ENCODE measurements at places on chromosomes 1 and 21.

DNA sequence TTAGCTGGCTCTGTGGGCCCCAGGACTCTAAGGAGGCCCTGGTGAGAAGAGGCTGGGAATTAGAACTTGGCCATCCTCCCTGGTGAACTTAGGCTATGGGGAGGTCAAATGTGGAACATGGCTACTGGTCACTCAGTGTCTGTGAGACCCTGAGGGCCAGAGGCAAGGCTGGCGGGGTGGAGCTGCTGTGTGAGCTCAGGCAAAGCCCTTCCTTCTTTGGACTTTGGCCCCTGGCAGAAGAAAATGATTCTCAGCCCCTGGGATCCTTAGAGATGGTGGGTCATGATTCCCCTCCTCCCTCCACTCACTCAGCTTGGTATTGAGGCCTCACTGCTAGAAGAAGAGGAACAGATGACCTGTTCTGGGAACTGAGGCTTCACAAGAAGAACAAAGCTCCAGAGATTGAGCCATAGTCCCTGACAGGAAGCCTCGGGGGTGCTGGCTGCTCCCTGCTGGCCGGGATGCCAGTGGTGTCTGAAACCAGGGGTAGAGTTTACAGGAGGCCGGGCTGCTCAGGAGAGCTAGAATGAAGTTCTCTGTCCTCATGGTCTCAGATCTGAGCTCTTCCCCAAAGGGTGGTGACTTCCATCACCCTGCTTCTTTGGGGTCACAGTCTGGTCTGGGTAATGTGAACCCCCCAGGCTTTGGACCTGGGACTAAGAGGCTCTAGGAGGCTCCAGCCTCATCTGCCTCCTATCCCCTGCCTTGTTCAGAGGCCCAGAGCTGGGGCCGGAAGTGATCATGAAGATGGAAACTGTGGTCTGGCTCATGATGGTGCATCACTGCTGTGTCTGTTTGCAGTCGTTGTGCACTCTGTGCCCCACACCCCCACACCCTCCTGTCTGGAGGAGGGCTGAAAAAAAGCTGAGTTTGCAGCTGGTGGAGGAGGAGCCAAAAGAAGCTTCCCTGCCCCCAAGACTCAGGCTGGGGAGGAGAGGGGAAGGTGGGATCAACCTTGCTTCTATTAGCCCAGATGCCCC lies 905 bp downstream of the BTBD19 start:
- DNase-seq: no peak

DNA sequence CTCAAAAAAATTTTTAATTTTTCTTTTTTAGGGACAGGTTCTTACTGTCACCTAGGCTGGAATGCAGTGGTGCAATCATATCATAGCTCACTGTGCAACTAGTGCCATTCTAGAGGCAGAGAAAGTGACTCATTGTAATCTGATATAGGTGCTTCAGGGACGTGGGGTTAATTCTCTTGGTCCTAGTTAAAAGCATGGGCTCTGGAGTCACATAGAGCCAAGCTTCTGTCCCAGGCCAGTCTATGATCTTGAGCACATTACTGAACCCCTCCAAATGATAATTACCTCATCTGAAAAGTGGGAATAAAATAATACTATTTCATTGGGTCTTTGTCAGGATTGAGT lies 1.1 kb upstream of the ADIPOR1 start:
- DNase-seq: no peak

- DNase-seq: no peak
Measured at GRCh38 chr1:70475023-70475422, 64.0 kb downstream of the CTH start.

GRCh38 chr1:148362626-148363438 lies 120.3 kb downstream of the PPIAL4G start:
- DNase-seq: no peak

DNA sequence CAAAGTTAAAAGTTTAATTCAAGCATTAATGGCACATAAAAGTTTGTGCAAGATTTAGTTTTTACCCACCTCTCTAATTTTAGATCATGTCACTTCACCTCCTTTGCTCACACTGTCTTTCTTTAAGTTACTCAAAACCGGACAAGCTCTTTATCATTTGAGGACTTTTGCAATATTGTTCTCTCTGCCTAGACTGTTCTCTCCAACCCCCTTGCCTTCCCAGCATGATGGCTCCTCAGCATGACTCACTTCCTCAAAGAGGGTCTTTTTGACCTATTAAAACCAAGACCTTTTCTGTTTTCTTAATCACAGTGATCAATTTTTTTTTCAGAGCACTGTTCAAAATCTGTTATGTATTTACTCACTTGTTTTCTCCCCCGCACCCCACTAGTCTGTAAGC lies 61.3 kb downstream of the XKR8 start:
- no peak for DNase-seq

DNA sequence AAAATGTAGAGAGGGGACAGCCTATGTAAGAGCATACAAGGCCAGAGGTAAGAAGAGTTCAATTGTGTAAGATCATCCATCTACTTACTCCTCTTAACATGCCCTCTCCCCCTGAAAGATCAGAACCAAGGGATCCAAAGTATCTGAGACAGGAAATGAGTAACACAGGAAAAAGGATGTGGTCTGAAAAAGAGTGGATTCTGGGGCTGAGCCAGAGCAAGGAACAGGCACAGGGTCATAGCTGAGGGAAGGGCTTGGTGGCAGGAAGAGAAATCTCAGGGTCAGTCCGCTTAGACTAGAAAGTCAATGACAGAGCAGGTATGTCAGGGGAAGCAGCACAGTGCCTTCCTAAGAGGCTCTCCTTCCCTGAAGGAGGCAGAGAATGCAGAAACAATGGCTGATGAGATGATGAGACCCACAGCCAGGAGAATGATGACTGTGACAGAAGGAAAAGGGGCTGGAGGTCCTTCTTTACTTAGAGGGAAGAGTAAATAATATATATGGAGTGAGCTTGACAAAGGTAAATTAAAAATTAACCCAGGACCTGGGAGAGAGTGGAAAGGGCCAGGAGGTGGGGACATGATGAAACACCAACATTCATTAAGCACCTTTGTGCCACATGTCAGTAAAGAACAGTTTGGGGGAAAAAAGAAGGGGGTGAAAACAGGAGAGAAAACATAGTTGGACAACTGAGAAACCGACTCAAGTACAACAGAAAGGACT lies 26.2 kb upstream of the A3GALT2 start:
- peak; percentile 89 for DNase-seq

GRCh38 chr1:76677416-76678405 lies 189.6 kb upstream of the ST6GALNAC5 start:
- DNase-seq: no peak

DNA sequence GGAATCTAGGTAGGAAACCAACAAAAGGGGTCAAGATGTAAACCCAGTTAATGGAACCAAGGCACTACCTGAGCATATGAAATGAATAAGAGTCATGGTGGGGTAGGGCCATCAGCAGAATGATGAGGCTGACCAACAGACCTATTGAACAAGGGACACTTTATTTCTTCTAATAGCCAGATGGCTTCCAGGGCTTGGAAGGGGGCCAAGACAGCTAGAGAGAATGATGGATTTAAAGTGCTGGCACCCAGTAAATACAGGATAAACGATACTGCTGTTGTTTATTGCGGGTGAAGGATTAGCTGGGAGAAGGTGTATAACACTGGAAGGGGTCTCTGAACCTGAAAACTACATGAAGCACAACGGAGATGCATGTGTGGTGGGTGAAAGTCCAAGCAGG lies 15.6 kb downstream of the DDAH1 start:
- peak; percentile 11 for DNase-seq

DNA sequence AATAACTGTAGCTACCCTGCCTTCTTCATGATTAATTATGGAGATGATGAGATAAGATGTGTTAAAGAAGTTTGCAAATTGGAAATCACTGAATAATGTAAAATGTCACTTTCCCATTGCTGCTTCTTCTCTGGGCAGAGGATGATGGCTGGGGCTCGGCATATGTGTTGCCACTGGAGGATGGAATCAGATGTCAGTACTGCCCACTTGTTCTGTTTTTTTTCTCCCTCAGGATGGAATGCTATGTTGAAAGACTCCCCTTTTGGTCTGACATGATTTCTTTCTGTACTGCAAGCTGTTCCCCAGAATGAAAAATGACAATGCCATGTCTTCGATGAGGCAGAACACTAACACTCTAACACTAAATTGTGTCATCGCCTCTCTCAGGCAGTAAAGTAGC lies 373.9 kb upstream of the SPAG17 start:
- DNase-seq: no peak

DNA sequence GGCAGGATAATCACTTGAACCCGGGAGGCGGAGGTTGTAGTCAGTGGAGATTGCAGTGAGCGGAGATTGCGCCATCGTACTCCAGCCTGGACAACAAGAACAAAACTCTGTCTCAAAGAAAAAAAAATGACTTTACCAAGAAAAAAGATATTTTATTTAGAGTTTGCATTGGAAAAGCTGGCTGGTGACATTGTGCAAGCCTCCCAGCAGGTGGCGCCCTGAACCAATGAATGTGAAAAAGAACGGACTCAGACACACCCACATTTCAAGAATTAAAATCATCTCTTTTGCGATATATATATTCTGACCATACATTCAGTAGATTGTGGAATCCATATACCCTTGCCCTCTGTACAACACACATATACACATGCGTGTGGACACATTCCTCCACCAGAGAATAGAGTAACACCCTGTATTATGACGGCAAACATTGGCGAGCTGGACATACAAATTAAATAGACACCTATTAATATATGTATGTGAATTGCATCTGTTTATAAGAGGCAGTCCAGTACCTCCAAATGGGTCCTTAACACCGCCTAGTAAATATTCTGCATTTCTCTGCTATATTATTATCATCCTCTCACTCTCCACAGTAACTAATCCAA lies 39.0 kb upstream of the CADM3 start:
- DNase-seq: peak; percentile 95

DNA sequence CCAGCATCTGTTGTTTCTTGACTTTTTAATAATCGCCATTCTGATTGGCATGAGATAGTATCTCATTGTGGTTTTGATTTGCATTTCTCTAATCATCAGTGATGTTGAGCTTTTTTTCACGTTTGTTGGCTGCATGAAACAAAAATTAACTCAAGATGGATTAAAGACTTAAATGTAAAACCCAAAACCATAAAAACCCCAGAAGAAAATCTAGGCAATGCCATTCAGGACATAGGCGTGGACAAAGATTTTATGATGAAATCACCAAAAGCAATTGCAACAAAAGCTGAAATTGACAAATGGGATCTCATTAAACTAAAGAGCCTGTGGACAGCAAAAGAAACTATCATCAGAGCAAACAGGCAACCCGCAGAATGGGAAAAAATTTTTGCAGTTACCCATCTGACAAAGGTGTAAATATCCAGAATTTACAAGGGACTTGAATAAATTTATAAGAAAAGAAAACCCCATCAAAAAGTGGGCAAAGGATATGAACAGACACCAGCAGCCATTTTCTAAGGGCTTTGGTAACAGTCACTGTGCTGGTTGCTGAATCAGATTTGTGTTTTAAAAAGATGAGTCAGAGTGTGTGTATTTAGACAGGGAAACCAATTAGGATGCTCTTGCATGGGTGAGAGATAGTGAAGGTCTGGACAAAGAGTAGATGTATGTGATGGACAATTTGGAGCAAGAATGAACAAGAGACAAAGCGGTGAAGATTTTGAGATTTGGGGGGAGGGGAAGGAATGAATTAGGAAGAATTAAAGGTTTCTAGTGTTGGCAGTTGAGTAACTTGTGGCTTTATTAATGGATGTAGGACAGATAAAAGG lies 110.7 kb downstream of the RYR2 start:
- no peak for DNase-seq

- DNase-seq: no peak
Measured at GRCh38 chr1:71339238-71339637, 258.4 kb upstream of the ZRANB2 start.

- DNase-seq: no peak
Measured at GRCh38 chr1:154427173-154428139, 22.3 kb downstream of the IL6R start.

DNA sequence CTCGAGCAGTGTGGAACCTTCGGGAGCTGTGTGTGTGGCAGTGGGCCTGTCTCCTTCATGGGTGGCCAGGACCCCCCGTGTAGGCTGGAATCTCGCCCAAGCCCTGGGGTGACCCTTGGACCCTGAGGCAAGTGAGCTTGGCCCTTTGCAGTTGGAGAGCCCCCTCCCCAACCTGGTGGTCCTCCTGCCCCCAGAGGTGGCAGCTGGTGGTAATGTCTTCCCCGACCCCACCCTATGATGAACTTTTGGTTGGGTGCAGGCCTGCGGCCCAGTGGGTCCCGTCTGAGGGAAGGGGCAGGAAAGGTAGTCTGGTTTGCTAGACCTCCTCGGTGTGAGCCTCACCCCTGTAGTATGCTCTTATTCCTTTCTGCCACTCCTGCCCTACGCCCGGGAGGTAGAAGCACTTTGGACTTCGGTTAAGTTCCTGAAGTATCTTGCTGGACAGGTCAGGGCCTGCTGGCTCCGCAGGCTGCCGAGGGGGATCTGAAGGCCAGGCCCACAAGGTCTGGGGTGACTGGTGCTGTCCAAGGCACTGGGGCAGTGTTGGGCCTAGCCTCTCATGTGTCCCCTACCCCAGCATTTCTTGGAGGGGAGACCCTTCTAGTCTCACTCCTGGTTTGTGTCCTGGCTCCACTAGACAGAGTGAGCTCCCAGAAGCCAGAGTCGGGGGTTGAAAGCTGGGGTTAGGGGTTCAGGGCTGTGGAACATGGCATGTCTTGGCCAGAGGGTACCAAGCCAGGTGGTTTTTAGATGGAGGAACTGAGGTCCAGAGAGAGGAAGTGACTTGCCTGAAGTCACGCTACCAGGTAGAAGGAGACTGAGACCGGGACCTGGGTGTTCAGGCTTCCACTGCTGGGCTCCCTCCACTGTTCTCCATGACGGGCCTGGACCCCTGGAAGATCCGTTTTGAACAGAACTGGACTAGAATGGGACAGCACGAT lies 1.8 kb downstream of the ZNF362 start:
- no peak for DNase-seq

DNA sequence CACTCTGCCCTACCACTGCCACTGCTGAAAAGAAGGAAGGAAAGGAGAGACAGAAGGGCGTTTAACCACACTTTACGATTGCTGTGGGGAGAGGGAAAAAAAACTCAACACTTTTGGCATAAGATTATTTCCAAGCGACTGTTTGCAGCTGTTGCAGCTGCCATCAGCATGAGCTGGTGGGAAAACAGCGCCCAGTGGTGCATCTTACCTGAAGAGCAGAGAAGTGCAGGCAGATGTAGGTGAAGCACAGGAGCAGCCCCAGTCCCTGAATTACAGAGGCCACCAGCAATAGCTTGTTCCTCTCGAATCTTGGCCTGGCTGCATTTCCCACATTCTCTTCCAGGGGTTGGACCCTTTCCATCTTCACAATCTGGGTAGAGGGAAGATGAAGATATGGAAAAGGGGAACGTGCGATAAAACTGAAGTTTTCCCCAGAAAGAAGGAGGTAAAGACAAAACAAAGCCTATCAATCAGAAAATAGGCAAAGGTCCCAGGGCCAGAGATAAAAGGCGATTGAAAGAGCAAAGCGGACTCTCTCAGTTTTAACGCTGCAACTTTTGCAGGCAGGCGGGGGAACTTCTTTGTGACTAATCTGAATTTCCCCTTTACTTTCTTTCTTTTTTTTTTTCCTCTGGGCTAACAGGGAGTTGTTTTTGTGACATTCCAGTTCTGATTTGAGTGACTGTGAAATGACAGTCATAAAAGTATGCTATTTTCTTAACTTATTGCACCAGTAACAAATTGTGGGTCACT lies at the start of gene TNFSF4:
TSS of gene TNFSF4 (minus strand) at position 516 of the 753 bp plus-strand sequence. CDS start at position 361, 155 bp downstream.
- no peak for DNase-seq

- no peak for DNase-seq
Measured at GRCh38 chr1:182770232-182770631, 19.3 kb upstream of the NPL start.
